Fibroblast of skin of scalp (primary cell): ENCODE measurements at places on chromosomes 12 and 14.

DNA sequence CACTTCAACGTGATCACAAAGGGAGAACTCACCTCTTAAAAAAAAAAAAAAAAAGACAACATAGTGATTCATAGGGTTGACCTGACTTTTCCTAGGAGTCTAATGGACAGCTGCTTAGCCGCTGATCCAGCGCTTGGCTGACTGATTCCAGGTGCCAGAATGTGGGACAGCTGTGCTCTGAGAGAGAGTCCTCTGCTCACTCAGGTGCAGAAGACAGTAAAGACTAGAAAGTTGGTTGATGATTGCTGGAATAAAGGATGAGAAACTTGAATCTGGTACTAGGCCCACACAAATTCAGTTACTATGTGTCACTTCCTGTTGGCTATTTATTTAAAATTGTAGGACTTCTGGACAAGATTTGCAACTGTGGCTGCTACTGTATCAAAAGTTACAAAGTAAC lies 229.4 kb downstream of the CHST11 start:
- DNase-seq: no peak

DNA sequence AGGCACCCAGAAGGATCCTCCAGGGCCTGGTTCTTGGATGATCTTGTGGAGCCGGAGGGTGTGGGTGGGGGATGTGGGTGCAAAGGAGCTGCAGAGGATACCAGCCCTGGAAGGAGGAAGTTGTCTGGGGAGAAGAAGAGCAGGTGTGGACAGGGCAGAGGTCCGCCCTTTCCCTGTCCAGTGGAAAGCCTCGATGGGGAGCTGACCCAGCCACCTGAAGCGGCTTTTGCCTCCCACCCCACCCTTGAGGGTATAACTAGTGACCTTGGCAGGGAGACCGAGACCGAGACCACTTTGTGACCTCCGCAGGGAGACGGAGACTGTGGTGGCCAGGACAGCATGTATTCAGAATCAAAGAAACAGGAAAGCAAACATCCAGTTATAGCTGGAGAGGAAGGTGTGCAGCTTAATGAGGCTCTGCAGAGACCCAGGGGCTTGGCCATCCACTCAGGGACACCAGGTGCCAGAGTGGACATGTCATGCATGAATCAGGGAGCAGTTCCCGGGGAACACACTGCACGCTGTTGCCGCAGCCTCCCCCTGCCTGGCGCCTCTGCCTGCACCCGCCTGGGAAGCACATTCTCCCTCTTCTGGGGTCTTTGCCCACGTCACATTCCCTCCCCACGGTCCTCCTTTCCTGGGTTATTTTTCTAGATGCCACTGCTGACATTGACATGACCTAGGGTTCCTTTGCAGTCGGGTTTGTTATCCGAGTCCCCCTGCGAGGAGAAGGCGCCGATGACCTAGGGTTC lies 87.7 kb downstream of the ADGRD1 start:
- no peak for DNase-seq

DNA sequence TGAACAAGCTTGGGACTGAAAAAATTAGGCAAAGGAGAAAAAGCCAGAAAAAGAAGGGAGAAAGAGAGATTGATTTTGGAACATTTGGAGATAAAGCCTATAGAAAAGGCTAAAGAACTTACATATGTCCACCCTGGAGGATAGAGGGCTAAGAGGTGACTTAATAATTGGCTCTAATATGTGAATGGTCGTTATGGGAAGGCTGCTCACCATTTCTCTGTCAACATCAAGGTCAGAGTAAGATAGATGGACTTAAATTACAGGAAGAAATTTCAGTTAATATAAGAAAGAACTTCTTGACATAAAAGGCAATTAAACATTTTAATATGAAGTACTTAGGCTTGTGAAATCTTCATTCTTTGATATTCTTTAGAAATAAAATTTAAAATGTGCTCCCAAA lies 238.6 kb downstream of the TRHDE start:
- DNase-seq: no peak

DNA sequence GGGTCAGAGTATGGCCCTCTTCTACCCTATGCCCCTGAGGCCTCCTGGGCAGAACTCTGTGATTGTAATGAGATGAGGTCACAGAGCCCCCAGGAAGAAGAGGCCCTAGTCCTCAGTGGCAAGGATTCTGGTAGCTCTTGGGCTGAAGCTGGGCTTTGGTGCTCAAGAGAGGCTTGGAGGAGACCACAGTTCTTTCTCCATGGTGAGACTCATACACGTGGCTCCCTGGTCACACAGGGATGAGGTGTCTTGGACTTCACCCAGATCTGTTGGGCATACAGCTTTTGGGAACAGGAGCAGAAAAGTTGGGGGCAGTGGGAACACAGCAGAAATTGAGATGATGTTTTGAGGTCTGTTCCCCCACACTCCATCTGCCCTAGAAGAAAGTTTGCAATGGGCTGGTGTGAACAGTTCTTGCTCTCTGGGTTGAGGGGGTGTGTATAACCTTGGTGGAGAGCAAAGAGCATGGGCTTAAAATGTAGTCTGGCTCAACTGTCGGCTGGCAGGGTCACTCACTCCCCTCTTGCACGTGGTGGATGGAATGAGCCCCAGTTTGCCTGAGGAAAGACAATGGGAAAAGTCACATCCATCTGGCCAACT lies at the start of gene KRT86:
TSS of gene KRT86 (plus strand) at position 125 of the 600 bp plus-strand sequence. CDS start 27,272 bp downstream, outside the sequence.
- no peak for DNase-seq

DNA sequence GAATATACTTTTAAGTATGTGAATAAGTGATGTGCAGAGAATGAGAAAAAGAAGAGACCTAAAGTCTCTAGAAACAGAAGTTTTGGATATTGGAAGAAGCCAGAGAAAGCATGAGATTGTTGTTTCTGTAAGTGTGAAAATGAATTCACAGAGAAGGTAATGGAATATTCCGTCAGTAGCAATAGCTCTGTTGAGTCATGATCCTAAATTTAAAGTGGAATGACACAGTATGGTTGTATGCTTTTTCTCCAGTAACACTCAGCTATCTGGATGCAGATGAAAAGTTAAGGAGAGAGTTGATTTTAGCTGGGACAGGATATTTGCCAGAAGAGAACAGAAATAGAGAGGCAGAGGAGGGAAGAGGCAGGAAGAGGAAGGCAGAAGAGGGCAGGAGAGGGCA lies 1166.3 kb downstream of the GALC start:
- DNase-seq: peak; percentile 6

DNA sequence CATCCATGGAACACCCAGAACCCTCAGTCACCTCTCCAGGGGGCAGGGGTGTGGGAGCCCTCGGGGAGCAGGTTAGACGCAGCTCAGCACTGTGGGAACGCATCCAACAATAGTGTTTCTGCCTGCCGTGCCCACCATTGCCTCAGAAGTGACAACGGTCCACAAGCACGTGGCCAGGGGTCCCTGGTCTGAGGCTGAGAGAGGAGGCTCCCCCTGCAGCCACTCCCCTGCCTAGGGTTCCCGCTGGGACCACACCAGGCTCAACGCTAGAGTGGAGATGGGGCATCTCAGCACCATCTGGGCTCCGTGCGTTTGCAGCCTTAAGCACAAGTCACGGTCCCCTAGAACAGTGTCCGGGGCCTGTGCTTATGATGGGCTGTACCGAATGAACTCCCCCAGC lies 62.7 kb downstream of the TESC start:
- DNase-seq: no peak

DNA sequence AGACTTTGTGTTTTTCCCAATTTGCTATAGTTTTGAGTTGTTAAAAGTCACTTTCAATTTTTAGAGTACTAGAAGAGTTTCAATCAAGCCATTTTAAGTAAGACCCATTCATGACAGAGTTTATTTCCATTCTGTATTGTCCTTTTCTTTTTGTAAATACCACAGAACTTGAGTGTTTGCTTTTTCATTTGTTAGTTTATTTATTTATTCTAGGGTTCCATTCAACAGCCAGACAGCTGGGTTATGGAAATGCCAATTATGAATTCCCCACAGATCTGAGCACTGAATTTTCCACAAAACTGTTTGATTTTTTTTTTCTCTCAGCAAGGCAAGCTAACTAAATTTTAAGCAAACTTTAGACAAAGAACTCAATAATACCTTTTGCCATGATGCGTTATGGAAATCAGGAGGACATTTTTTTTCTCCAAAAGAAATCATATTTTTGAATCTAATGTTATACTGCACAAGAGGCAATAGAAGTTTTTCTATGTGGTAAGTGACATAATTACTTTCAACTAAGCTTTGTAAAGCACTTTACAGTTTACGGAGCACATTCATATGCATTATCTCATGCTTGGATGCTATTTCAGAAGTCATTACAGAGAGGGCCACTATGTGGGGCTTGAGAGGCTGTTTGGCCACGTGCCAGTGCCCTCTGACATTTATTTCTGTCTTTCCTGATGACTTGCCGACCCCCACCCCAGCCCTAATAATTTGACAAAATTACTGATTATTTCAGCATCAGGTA lies 181.5 kb downstream of the VRK1 start:
- no peak for DNase-seq

DNA sequence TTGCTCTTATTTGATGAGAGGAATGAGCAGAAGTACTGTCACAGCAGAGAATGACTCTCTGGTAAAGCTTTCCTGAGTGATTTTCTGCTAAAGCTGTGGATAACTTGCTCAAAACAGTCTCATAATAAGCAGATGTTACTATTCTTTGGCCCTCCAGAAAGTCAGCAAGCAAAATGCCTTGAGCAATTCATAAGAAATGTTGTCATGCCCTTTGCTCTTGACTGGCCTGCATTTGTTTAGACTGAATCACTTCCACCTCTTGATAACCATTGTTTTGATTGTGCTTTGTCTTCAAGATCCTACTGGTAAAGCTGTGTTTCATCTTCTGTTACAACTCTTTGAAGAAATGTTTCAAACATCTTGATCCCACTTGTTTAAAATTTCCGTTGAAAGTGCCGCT lies 457.9 kb upstream of the FOXG1 start:
- DNase-seq: peak; percentile 66

GRCh38 chr14:57388067-57388466 lies 2.3 kb upstream of the NAA30 start:
- DNase-seq: no peak

DNA sequence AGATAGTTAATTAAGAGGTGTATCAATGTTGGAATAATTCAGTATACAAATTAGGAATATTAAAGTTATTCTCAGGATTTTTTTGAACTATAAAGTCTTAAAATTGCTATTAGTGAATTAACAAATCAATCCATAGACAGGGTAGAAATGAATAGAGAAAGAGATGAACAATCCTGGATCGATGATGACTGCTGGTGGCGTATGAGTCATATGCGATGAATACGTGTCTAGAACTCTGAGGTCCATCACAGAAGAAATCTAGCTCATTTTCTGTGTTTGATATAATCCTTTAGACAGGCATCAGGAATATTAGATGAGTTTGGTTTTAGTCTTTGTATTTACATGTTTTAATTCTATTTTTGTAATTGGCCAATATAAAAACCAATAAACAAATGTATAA lies 85.4 kb upstream of the RTL1 start:
- no peak for DNase-seq

GRCh38 chr14:101369194-101369915 lies 191.9 kb upstream of the DIO3 start:
- no peak for DNase-seq

DNA sequence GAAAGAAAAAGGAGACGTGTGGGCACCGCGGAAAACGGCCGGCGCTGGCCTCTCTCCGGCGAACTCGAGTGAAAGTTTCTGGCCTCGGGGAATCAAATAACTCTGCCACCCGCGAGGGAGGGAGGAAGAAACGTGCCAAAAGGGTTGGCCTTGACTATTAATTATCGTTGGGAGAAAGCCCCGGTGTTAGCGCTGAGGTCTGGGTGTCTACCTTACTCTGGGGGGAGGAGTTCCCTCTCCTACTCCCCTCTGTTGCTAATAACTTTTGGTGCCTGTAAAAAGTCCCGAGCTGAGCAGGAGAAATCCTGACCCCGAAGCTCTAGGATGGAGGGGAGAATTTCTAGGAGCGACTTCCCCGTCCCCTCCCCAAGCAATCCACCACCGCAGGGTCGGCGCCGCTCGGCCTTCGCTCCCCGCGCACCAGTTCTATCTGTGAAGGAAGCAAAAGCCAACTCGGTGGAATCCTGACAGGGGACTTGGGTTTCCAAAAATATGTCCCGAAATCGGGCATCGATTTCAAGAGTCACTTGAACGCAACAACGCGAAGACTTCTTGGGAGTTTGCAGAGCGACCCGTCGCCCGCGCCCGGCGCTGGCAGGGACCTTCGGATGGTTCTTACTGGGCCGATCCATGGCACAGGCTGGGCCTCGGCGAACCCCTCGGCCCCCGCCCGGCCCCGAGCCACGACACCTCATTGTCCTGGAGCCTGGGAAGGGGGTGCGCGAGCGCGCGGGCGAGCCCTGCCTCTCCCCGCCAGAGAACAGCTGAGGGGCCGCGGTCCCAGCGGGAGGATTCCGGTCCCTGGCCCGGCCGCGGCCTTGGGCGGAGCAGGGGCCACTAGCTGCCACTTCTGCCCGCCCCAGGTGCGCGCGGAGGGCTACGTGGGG lies 1.7 kb downstream of the OTX2 start:
- no peak for DNase-seq

DNA sequence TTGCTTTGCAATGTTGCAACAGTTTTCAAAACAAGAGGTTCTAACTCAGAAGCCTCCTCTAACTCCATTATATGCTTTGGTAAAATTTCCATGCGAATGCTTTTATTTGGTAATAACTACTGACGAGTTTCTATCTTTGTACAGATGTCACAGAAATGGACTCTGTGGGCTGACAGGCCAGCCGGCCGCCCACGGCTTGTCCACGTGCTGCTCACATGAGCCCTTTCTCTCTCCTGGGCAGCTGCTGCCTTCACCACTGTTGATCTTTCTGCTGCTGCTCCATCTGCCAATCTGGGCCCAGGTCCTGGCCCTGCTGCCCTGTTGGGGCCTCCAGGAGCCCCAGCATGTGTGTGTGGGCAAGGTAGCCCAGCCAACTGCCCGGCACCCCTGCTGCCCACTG lies 168.2 kb upstream of the TMEM132C start:
- no peak for DNase-seq

DNA sequence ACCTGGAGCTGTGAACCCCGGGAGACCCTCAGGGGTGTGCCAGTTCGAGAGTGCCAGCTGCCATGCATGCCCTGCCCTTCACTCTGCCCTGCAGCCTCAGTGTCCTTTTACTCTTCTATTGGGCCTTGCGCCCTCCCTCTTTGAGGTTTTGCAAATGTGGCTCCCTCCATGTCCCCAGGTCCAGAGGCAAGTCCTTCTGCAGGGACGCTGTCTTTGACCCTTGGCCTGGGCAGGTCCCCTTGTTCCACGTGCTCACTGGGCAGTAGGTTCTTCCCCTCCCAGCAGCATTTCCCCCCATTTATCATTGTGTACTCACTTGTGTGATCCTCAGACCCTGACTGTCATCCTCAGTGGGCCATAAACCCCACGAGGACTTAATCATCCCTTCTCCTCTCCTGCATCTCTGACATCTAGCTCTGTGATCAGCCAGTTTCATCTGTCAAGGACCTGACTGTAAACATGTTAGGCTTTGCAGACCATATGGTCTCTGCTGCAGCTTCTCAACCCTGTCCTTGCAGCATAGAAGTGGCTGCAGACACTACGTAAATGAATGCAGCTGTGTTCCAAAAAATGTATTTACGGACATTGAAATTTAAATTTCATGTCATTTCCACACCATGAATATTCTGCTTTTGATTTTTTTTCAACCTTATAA lies 36.6 kb downstream of the TSPAN9 start:
- no peak for DNase-seq

DNA sequence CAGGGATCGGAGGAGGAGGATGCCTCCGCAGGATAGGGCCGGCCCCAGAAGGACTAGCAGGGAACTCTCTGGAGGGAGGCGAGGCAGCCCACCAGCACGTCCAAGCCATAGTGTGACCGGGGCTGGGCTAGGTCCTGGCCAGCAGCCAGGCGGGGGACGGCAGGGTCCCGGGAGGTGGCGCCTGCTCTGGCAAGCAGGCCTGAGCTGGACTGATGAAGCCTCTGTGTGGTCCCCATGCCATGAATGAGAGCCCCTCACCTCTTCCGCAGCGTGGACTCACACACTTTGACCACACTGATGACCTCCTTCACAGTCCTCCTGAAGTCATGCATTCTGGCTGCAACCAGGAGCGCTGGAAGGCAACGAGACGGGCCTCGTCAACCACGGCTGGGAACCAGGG lies 19.8 kb upstream of the BTBD6 start:
- no peak for DNase-seq
